ENCODE measurements at places on chromosomes 5 and 9.

GRCh38 chr9:77588271-77588937, 59.7 kb downstream of the GNA14 start:
- DNase-seq, result no peak

GRCh38 chr9:124973807-124974206, 32.9 kb upstream of the GOLGA1 start:
- DNase-seq, result no peak

GRCh38 chr5:68729678-68730077, 364.1 kb upstream of the SLC30A5 start:
- no peak for DNase-seq

- DNase-seq, result no peak
Observed at GRCh38 chr5:102772273-102772672, 17.2 kb downstream of the PAM start.

GRCh38 chr5:78009937-78010527, 233.9 kb upstream of the TBCA start:
- DNase-seq, result no peak

DNA sequence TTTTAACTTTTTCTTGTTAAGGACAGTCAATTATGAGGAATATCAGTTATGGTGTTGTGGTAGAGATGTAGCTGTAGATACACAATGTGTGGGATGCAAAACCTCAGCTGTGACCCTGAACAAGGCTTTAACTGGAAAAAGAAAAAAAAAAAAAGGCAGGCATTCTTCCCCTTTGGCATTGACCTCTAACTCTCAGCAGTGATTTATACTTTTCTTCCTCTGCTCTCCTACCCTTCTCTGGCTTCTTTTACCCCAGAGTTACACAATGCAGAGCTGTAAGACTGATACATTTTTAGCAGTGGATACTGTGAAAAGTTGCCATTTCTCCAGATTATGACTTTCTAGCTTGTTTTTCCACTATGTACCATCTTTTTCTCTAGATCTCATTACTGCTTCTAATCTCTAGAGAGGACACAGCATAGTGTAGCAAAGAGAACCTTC, 2.0 kb downstream of the CTNNAL1 start:
- DNase-seq, result no peak

- no peak for DNase-seq
Observed at GRCh38 chr9:14316602-14317300, 2.8 kb upstream of the NFIB start.

- DNase-seq, result no peak
Observed at GRCh38 chr5:179731791-179732411, 721 bp upstream of the MAML1 start.

- no peak for DNase-seq
Observed at GRCh38 chr5:15757103-15757502, 257.1 kb downstream of the FBXL7 start.

- no peak for DNase-seq
Observed at GRCh38 chr9:89225991-89226471, 47.4 kb upstream of the SHC3 start.

- DNase-seq, result no peak
Observed at GRCh38 chr5:89735082-89735481, 674.5 kb downstream of the CETN3 start.

DNA sequence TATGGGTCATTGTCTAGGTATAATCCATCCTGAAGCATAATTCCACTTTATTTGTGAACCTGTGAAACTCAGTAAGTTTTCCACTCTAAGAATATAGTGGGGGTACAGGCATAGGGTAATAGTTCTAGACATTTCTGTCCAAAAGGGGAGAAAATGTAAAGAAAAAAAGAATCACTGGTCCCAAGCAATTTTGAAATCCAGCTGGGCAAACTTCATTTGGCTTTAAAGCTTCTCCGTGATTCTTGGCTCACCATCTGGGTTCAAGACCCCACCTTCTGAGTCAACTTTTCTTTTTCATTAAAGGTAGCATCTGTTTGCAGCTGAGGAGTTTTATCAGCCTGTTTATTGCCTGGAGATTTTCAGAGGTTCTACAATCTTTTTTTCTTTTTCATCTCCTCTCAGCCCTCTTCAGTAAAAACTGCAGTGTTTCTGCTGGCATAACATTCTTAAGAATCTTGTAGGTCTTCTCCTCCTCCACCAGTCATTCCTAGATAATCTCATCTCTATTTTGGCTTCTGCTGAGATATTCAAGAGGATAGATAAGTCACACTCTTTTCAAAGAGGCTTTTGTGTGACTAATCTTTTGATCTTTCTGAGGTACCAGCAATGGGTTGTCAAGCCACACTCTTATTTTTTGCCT, 126.1 kb upstream of the PITX1 start:
- DNase-seq, result no peak

GRCh38 chr5:32687499-32687831, 23.7 kb upstream of the NPR3 start:
- DNase-seq, result peak; percentile 64

DNA sequence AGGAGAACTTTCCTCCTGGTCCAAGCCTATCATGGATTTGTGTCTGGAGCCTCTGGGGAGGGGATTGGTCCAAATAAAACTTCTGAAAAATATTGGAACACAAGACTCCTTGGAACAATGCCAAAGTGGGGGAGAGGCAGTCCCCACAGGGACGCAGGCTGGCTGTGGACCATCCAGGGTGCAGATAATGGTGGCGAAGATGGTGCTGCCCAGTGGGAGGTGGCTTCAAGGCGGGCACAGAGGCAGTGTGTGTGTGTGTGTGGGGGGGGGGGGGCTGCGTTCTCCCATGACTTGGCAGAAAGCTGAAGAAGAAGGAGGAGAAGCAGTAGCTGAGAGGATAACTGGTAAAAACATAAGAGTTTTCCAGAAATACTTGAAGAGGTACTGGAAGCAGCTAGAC, 186.4 kb downstream of the MELK start:
- no peak for DNase-seq

DNA sequence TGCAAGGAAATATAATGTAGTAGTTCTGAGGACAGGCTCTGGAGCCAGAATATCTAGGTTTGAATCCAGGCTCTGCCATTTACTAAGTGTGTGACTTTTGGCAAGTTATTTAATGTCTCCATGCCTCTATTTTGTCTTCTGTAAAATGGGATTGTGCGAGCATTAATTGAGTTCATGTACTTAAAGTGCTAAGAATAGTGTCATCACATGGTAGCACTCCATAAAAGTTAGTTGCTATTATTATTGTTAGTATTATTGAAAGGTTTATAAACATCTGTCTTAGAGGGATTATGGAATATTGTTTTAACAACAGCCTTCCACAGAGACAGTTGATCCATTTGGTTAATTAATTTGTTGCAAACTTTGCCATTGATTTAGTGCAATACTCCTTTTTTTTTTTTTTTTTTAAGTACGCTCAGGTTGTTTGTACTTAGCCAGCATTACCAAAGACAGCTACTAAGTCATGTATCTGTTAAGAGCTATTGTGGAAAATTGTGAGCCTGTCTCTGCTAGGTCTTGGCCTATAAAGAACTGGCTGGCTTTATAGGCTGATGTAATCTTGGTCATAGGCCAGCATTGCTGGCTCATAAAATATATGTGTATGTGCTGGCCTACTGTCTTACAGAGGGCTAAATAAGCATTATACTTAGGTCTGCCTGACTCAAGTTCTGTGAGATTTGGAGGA, 174.7 kb downstream of the WDR70 start:
- no peak for DNase-seq

DNA sequence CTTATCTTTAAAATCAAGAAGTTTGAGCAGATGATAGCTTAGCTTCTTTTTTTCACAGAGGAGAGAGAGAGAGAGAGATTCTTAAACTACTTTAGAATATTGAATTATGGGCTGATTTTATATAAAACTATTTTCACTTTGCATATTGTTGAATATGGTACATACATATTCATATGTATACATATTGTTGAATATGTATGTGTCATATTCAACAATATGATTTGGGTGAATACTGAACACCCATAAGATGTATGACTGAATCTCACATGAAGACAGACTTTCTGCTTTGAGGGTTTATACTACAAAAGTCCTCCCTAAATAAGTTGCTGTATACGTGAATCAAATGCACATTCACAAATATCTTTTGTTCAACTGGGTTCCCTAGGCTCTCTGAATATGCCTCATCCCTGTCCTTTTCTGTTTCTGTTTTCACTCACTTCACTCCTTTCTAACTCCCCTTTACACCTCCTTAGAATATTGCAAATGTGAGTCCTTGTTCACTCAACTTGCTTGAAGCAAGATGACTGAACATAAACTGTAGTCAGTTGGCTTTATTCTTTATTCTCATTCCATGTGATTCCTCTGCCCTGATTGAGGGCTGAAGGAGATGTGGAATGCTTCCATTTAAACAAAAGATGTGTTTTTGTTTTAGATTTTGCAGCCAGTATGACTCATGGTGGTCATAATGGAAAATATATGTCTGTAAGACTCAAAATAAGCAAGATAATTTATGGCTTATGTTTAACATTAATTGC, 225.4 kb upstream of the DAB2 start:
- DNase-seq, result no peak

DNA sequence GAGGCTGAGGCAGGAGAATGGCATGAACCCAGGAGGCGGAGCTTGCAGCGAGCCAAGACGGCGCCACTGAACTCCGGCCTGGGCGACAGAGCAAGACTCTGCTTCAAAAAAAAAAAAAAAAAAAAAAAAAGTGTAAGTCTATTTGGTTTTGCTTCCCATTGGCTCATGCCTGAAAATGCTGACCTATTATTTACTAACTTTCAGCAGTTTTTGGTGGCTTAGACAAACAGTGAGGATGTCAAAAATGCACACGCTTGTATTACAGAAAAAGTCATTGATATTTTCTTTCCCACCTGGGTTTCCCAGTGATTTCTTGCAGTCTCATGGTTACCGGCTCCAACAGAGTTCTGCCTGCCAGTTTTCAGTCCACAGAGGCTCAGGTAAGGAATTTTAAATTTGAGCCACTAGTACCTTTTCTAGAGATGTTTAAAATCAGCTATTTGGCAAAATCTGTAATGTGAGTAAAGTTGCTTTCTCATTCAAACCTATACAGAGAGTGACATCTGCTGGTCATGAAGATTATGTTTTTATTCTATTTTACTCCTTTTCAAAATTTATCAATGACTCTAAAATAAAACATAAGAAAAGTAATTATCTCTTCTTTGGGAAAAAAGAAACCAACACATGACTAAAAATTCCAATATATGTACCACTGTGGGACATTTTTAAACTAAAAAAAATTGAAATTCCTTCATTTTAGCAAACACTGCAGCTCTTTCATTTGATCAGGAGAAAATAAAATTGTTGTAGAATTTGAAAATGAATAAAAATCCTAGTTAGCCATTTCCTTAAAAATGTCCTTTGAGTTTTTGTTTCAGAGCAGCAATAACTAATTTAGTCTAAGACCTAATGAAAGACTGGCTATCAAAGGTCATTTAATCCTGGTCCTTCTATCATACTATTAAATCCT, 8.8 kb downstream of the FAM200C start:
- DNase-seq, result peak; percentile 46

GRCh38 chr9:121750259-121750714, 98.9 kb downstream of the DAB2IP start:
- DNase-seq, result no peak

- peak; percentile 76 for DNase-seq
Observed at GRCh38 chr9:109182940-109183798, 16.1 kb upstream of the FRRS1L start.

DNA sequence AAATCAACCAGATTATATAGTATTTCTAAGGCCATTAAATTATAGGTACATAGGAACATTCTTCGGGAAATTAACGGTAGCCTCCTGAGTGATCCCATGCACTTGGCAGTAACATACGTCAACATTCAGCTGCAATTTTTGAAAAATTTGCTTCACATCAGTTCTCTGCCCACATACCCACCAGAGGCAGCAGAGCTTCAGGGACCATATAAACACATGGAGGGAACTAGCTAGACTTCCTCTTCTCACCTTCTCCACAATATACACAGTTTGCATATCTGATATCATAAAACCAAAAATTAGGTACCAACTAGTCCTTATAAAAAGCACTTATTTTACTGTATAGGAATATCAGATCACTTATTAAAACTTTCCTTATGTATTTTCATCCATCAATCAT, 4.8 kb downstream of the PSIP1 start:
- no peak for DNase-seq

- no peak for DNase-seq
Observed at GRCh38 chr9:616694-617093, 224.8 kb upstream of the DMRT1 start.

- DNase-seq, result no peak
Observed at GRCh38 chr9:123353041-123353440, 3.0 kb upstream of the CRB2 start.

DNA sequence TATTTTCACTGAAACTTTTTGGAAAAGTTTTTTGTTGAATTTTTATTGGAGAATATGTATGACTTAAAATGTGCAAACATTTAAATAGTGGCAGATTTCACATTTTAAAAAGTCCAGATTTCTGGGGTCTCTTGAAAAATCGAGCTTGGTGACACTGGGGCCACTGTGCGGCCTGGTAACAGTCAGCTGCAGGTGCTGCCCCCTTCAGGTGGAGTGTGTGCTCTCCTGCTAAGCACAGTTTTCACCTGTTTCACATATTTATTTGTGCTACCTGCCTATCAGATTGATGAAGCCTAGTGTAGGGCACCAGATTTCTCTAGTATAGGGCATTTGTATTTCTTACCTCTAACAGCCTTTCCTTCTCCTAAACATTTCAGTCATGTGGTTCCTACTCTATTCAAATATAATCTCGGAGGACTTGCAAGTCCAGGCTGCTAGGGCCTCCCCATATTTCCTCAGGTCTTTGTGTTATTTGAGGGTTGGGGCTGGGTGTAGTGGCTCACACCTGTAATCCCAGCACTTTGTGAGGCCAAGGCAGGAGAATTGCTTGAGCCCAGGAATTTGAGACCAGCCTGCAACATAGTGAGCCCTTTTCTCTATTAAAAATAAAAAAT, 95.8 kb upstream of the KLF9 start:
- DNase-seq, result peak; percentile 46

GRCh38 chr5:38543886-38544285, 12.6 kb downstream of the LIFR start:
- DNase-seq, result no peak

DNA sequence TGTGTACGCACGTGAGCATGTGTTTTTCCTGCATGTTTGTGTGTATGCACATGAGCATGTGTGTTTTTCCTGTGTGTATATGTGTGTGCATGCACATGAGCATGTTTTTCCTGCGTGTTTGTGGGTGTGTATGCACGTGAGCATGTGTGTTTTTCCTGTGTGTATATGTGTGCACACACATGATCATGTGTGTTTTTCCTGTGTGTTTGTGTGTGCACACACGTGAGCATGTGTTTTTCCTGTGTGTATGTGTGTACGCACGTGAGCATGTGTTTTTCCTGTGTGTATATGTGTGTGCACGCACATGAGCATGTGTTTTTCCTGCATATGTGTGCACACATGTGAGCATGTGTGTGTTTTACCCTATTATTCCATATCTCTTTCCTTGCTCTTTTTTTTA, 205.9 kb downstream of the TRIO start:
- DNase-seq, result no peak

DNA sequence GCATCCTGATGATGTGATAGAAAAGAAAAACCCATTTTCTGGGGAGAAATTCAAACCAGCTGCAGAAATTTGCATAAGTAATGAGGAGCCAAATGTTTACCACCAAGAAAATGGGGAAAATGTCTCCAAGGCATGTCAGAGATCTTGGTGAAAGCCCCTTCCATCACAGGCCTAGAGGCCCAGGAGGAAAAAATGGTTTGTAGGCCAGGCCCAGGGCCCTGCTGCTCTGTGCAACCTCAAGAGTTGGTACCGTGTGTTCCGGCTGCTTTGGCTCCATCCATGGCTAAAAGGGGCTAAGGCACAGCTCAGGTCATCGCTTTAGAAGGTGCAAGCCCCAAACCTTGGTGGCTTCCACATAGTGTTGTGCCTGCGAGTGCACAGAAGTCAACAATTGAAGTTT, 543.1 kb downstream of the ZNF608 start:
- DNase-seq, result no peak

GRCh38 chr5:138721979-138722378, 31.2 kb upstream of the CTNNA1 start:
- DNase-seq, result no peak
